NCI-H1694 treated with DMSO at 0.1 percent for 48 hours (cell line): ENCODE measurements at places on chromosomes 11 and 22.

DNA sequence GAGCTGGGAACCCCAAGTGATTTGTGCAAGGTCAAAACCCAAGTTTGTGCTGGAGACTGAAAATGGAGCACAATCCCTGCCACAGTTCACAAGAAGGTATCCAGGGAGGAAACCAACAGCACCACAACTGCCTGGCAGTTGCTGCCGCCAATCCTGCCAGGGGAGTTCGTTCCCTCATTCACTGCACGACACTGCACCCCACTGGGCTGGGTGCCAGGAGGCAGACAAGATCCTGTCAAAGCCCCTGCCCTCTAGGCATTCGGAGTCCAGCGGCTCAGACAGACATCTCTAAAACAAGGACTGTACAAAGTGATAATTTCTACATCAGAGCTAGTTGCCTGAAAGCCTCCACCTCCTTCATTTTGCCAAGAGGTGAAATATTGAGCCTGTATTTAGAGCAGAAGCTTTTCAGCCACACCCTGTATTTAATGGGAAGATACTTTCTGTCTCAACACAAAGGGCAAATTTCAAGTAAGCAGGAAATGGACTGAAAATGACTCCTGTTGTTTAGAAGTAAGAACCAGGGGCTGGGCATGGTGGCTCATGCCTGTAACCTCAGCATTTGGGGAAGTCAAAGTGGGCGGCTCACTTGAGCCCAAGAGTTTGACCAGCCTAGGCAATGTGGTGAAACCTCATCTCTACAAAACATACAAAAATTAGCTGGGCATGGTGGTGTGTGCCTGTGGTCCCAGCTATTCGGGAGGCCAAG, 277.4 kb upstream of the NARS2 start:
- DNase-seq: no peak

DNA sequence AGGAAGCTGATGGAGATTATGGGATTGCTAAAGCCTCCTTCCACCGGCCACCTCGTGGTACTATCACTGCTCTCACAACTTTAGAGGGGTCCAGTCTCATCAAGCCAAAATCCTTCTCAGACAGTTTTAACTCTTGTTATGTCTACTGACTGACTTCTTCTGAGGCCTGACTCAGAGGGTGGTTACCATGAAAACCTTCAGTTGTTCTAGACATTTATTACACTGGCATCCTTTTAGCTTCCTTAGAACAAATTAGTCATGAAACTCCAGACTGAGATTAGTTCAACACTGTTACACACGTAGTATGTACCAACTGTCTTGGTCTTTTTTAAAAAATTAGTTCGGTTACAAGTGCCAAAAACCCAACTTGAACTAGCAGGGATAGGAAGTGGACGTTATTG, 7.5 kb downstream of the DIXDC1 start:
- DNase-seq: no peak

DNA sequence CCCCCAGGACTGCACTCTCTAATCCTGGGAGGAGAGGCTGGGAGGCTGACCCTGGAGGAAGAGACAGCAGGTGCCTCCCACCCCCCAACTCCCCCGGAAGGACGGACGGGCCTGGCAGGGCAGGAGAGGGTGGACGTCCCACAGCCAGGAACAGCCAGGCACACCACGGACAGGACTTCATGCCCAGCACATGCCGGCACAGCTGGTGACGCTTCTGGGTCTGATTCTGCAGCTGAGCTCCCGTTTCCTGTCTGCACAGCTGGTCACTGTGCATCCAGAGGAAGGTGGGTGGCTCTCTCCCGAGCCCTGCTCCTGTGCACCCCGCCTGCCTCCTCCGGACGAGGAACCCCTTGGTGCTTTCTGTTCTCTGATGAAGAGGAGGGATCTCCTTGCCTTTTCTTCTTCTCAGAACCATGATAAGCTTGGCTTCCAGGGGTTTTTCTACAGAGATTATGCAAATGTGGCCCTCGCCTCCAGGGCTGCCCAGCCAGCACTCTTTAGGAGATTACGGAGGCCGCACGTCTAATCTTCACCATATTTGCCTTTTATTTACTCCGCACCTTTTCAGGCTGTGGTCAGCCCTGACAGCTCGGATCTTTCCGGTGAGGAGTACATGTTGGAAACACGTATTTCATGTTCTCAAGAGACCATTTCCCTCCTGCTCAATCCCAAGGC, 1295.8 kb downstream of the BRD1 start:
- no peak for DNase-seq

DNA sequence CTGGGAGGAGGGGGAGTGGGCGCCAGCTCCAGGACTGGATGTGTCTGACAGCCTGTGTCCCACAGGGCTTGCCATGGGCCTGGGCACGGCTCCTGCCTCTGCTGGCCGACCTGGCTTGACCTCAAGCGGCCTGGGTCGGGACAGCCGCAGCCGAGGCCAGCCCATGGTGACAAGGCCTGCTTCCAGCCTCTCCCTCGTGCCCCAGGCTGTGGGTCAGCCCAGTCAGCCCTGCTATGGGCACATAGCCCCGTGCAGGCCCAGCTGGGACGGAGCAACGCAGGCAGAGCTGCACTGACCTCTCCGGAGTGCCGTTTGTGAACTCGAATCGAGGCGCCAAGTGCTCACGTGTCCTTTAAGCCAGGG, 17.9 kb downstream of the OSBPL5 start:
- no peak for DNase-seq

- DNase-seq: no peak
These were observed 936 bp downstream of the BRD1 start for GRCh38 chr22:49826603-49827270.

- DNase-seq: no peak
These were observed 12.3 kb downstream of the AMOTL1 start for GRCh38 chr11:94780432-94780831.

DNA sequence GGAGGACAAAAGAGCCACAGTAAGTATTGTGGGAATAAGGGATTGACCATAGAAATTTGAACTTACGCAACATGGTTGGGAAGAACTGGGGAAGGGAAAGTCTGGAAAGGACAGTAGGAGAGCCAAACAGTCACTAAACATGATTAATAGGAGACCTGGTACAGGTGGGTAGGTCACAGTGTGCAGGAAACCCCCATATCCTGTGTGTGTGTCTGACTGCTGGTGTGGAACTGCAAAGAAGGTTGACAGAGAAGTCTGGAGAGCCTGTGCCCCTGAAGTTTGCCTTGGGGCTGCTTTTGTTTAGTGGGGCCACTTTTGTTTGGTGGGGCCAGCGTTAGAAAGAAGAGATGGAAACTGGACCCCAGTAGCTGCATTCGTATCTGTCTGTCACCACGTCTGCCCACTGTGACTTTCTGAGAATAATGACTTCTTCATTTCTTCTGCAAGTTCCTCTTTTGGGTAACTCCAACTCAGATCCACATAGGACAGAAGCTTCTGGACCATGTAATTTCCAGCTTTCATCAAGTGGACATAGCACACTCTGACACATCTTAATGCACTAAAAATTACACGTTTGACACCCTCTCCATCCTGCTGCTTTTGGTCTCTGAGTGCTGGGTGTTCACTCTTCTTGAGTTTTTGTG, 126.8 kb upstream of the RAG2 start:
- no peak for DNase-seq

DNA sequence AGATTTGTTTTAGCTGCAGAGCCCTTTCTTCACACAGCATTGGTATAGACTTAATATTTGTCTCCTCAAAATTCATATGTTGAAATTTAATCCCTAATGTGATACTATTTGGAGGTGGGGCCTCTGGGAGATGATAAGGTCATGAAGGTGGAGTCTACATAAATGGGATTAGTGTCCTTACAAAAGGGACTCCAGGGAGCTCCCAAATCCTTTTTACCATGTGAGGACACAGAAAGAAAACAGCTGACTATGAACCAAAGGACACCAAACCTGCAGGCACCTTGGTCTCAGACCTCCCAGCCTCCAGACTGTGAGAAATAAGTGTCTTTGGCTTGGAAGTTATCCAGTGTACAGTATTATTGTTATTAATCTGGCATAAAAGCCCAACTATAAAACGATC, 10.2 kb downstream of the SLC35F2 start:
- no peak for DNase-seq

DNA sequence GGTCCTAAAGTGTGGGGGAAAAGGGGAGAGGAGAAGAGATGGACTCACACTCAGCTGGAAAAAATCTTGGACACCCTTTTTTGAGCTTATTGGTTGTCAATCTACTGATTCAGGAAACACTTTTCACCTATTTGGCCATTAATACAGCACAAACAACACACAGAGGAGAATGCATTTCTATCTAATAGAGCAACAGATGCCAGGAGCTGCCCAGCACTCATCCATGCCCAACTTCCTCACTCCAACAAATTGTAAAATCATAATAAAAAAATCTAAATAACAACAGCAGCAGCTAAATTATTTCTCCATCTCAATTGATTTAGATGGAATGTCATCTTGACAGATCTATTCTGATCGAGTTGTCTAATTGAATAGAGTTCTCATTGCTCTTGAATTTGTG, 628.2 kb downstream of the OPCML start:
- DNase-seq: no peak

- no peak for DNase-seq
These were observed 7.5 kb upstream of the CDKN1C start for GRCh38 chr11:2892967-2893528.

GRCh38 chr11:72436661-72437060, 2.3 kb upstream of the CLPB start:
- no peak for DNase-seq

GRCh38 chr22:44245867-44246266, 65.1 kb downstream of the PARVG start:
- no peak for DNase-seq

GRCh38 chr11:102188488-102188887, 78.2 kb downstream of the YAP1 start:
- no peak for DNase-seq

GRCh38 chr22:26977741-26978376, 320.5 kb downstream of the MIAT start:
- DNase-seq: no peak

- DNase-seq: no peak
These were observed 8.2 kb downstream of the DDX17 start for GRCh38 chr22:38497869-38498268.

DNA sequence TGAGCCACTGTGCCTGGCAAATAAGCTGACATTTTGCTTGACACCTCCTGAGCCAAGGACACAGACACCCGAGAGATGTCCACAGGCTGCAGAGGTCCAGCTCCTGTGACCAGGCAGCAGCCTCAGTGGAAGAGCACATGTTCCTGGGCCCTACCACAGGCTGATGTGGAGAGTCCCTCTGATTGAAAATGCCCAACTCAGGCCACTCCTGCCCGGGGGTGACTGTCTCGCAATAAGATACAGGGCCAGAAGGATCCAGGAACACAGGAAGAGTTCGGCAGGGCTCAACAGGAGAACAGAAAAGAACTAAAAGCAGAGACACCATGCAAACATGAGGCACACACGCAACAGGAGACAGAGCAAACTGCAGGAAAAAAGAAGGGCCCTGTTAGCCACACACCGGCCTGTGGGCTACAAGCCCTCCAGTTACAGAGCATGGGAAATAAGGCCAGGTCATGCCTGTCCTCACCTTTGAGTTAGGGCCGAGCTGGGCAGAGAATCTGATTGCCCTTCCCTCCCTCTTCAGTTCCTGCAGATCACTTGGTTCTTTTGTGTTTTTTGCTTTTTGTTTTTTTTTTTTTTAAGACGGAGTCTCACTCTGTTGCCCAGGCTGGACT, 28.3 kb upstream of the MALAT1 start:
- no peak for DNase-seq

- DNase-seq: no peak
These were observed 7.6 kb downstream of the MS4A3 start for GRCh38 chr11:60064111-60064510.

DNA sequence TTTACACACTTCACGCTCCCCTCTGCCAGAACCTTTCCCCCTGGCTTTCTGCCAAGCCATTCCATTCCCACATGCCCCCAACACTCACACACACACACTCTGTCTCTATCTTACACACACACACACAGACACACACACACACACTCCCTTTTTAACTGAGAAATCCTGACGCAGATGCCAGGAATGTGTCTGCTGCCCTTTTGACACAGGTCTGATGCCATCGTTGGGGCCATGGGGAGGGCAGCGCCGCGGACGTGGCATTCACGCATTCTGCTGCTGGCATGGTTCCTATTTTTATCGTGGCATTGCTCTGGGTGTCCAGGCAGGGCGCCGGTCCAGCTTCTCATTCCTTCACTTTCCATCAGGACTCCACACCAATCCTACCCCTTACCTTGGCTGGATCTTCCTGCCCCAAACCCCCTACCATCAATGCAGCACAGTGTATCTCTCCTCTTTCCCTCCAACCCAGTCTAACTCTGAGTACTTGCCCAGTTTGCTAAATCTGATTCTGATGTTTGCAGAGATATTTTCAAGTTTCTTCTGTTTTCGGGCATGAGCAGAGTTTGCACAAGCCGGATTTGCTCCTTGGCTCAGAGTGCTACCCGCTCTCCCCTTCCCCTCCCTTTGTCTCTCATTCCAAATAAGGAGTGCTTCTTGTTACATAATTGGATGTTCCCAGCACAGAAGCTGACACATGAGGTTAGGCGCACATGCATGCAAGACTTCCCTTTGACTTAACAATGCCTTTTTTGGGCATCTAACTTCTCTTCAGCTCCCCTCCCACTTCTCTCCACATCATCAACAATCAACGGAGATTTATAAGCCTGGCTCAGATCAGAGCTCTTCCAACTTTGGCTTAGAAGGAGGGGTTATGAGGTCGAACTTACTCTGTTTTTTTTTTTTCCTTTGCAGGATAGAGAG, 18.8 kb downstream of the SNX19 start:
- no peak for DNase-seq

DNA sequence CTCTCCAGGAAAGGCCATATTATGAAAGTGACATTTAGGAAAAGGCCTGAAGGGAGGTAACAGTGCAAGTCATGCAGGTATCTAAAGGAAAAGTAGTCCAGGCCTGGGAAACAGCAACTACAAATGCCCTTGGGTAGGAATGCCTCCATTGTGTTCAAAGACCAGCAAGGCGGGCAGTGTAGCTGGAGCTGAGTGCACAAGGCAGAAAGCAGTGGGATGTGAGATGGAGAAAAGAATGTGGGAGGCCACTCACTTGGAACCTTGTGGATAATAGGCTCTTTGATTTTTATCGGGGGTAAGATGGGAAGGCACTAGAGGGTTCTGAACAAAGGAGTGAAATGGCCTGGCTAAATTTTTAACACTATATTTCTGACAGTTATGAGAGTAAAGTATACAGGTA, 188.6 kb downstream of the PGR start:
- no peak for DNase-seq

GRCh38 chr11:11243209-11243589, 109.9 kb downstream of the CSNK2A3 start:
- DNase-seq: no peak

DNA sequence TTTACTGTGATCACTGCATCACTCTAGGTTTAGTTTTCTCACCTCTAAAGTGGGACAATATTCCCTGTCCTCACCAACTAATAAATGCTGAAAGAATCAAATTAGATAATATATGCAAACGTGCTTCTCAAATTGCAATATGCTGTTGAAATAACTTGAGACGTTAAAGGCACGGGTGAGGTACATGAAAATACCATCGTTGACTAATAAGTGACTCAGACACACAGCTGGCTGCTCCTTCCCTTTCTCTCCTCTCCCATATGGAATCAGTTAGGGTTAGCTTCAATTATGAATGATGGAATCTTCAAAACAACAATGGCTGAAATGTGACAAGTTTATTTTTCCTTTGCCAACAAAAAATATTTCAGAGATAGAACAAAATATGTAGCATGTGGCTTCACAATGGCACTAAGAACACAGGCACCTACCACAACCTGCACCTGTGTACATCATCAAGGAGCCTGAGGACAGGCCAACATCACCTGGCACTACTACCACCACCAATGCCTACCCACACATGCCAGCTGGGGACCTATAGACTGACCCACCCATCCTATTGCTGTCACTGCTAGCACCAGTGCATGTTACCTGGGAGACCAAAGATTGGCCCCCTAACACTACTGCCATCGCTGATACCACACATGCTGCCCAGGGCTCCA, 13.7 kb downstream of the GDPD4 start:
- no peak for DNase-seq

GRCh38 chr11:64019106-64020037, 16.4 kb upstream of the FLRT1 start:
- DNase-seq: no peak
